ENCODE measurements at places on chromosomes 7 and 10.

GRCh38 chr7:102079140-102080018 is 207.3 kb upstream of the SH2B2 start:
- DNase-seq: no peak

GRCh38 chr7:7897509-7897908 is 71.1 kb upstream of the GLCCI1 start:
- DNase-seq: no peak

- no peak for DNase-seq
Measured at GRCh38 chr10:132847416-132847777, 61.5 kb upstream of the NKX6-2 start.

DNA sequence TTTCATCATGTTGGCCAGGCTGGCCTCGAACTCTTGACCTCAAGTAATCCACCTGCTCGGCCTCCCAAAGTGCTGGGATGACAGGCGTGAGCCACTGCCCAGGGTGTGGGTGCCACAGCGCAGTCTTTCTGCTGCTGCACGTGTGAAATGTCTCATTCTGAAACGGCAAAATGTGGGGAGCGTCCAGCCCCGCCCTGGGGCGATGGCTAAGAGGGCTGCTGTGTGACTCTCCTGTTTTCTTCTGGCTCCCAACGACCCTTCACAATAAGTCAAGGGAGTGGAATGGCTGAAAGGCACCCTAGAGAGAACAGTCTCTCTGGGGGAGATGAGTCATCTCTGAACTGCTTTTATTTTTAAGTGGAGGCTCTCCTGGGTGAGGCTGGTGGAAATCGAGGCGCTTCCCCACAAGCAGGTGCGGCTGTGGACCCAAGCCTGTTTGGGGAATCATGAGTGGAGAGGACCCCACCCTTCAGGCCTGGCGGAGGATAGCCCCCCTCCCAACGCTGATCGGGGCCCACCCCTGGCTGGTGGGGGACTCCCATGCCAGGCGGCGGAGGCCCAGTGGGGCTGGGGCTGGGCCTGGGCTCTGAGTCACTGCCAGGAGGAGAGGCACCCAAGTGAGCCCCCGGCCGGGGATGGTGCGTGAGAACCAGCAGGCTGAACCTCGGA is 18.0 kb downstream of the ADAP1 start:
- no peak for DNase-seq

GRCh38 chr7:29270594-29271318 is 76.2 kb downstream of the CHN2 start:
- DNase-seq: no peak

- DNase-seq: no peak
Measured at GRCh38 chr7:112036071-112036470, 170.1 kb downstream of the DOCK4 start.

- DNase-seq: no peak
Measured at GRCh38 chr10:128151031-128151430, 24.8 kb upstream of the MKI67 start.

- no peak for DNase-seq
Measured at GRCh38 chr7:46080595-46081159, 159.6 kb upstream of the IGFBP3 start.

DNA sequence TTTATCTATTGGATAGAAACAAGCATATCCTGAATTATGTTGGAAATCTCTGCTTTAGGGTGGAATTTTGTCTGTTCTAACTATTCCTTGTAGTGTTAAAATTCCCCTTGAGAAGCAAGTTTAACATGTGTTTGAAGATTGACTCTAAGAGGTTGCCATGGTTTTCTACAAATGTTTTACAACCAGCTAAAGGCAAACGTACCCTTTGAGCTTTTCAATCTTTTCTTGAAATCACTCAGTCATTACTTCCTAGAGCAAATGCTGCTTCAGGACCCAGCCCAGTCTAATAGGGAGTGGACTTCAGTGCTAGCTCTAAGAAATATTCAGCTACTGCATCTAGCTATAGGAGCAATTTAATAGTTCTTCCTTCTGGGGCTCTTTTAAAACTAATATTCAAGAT is 118.8 kb upstream of the IFRD1 start:
- DNase-seq: no peak

- DNase-seq: no peak
Measured at GRCh38 chr10:48541144-48541795, 63.6 kb downstream of the ARHGAP22 start.

DNA sequence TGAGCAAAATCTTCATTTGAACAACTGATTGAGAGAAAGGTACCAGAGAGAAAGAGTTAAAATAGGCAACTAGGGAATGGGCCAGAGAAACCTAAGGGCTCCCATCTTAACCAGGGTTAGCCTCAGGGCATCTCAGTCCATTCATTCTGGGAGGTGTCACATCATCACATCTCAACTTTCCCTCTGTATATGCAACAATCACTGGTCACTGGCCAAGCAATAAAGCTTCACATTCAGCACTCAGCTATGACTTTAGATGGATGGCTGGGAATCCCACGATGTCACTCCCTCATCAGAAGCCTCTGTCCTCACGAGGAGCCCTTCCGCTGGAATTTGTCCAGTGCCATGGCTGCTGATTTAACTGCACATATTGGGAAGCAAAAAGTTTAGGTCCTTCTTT is 172.1 kb upstream of the MGMT start:
- DNase-seq: no peak

DNA sequence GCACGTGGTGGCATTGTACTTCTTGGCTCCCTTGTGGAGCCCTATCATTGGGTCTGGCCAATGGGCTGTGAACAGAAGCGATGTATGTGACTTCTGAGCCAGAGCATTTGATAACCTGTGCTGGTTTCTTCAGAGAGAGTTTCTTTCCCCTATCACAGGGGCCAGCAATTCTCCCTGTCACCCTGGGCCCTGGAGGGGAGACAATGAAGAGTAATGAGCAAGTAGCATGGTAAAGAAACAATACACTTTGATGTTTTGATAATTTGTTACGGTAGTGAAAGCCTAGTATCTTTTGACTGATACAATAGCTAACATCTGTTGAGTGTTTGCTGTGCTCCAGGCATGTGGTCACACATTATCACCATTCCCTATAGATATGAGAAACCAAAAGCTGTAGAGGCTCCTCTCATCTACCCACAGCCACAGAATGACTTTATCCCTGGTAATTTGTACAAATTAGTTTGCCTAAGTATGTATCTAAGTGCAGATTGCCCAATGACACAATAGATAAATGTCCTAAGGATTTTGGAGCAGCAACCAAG is 113.4 kb upstream of the SVIL start:
- no peak for DNase-seq
